ENCODE measurements at places on chromosomes 13 and 19.

DNA sequence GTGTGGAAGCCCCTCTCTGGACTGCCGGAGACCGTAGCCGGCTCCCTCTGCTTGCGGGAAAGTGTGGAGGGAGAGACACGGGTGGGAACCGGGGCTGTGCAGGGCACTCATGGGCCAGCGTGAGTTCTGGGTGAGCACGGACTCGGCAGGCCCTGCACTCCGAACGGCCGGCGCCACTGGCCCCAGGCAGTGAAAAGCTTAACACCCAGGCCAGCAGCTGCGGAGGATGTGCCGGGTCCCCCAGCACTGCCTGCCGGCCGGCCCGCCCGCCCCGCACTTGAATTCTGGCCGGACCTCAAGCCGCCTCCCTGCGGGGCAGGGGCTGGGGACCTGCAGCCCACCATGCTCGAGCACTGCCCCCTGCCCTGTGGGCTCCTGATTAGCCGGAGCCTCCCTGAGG, 147.0 kb downstream of the FGF9 start:
- peaks cover 2% of the 10 kb centered on the region for H3K4me1 ChIP-seq
- no peak overlapping the region for H3K27ac ChIP-seq
- H3K36me3 ChIP-seq = no peaks in the 10 kb centered on the region
- DNase-seq = no peak
- no peak overlapping the region for H3K4me3 ChIP-seq

GRCh38 chr13:113851480-113851803, 12.4 kb downstream of the GAS6 start:
- H3K27ac ChIP-seq = no peak overlapping the region
- no peak overlapping the region for H3K4me3 ChIP-seq
- DNase-seq = no peak
- peaks cover 19% of the 10 kb centered on the region for H3K4me1 ChIP-seq

- H3K27me3 ChIP-seq = peaks cover 65% of the 10 kb centered on the region
- DNase-seq = no peak
- H3K36me3 ChIP-seq = peaks cover 10% of the 10 kb centered on the region
- peaks cover 15% of the 10 kb centered on the region for H3K4me1 ChIP-seq
- H3K27ac ChIP-seq = no peak within 1 kb of the TSS
These were observed at the start of gene COL5A3 for GRCh38 chr19:10010247-10010691. COL5A3 (minus strand) TSS chr19:10010504; CDS start chr19:10010385, 119 bp downstream.

DNA sequence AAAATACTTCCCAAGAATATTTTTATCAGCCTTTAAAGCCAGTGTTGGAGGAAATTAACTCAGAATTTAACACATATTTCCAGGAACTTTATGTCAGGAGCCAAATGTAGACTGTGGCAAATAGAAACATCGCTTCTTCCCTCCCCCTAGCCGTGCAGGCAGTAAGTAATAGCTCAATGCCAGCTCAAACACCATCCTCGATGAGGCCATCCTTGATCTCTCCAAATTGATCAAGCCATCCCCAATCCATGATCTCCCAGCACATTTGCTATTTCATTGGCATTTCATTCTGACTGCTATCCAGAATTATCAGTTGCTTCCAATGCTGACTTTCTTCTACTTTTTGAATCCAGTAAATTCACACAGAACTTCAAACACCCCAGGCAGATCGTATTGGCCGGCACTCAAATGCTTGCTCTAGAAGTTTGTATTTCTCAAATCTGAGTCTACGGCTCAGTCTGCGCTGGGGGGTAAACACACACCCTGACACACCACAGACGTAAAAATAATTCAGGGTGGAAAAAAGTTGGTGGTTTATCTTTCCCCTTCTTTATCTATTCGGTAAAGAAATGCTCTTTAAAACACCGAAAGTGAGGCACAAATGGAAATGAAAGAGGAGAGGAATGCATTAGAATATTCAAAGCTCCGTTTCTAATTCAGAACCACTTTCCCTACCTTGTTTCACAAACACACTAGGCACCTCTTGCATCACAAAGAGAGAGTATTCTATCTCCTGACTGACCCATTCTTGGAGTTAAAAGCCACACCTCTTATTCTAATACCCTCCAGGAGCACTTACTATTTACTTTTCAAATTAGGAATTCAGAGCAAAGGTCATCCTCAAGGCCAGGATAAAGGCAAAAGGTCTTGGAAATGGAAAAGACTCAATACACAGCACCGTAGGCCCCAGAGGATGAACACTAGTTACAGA, 991 bp downstream of the OBI1 start:
- no peaks in the 10 kb centered on the region for H3K27me3 ChIP-seq
- H3K27ac ChIP-seq = peak overlapping the region; percentile 76
- no peak for DNase-seq
- peaks cover 46% of the 10 kb centered on the region for H3K4me1 ChIP-seq
- H3K36me3 ChIP-seq = peaks cover 4% of the 10 kb centered on the region

- H3K27ac ChIP-seq = no peak overlapping the region
- no peak overlapping the region for H3K4me3 ChIP-seq
- peaks cover 4% of the 10 kb centered on the region for H3K27me3 ChIP-seq
- no peaks in the 10 kb centered on the region for H3K36me3 ChIP-seq
- no peaks in the 10 kb centered on the region for H3K4me1 ChIP-seq
These were observed 182.1 kb downstream of the RFC3 start for GRCh38 chr13:33999811-34000605.

DNA sequence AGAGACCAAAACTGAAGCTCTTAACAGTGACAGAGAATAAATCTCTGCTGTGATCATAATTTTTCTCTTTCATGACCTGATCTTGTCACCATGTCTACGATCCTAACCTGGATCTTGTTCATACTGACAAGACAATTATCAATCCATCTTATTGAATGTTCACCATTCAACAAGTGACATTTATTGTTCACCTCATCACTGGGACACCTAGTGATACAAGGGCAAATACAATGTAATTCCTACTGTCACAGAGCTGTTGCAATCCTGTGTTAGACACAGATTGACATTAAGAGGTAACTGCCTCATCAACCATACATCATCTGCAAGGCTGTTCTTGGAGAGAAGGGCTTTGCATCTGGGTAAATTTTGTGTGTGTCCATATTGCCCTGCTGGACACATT, 942.4 kb upstream of the PRR20A start:
- no peaks in the 10 kb centered on the region for H3K27me3 ChIP-seq
- H3K4me1 ChIP-seq = no peaks in the 10 kb centered on the region
- no peak for DNase-seq
- H3K36me3 ChIP-seq = peaks cover 4% of the 10 kb centered on the region

GRCh38 chr19:6227936-6228325, 51.8 kb downstream of the MLLT1 start:
- peaks cover 13% of the 10 kb centered on the region for H3K4me1 ChIP-seq
- H3K27me3 ChIP-seq = no peaks in the 10 kb centered on the region
- H3K36me3 ChIP-seq = no peaks in the 10 kb centered on the region
- no peak for DNase-seq

- no peak for DNase-seq
- no peak overlapping the region for H3K27ac ChIP-seq
- H3K27me3 ChIP-seq = peaks cover 5% of the 10 kb centered on the region
- no peak overlapping the region for H3K4me3 ChIP-seq
- no peaks in the 10 kb centered on the region for H3K36me3 ChIP-seq
- H3K4me1 ChIP-seq = no peaks in the 10 kb centered on the region
These were observed 287.5 kb upstream of the HTR2A start for GRCh38 chr13:47184321-47184720.

- no peaks in the 10 kb centered on the region for H3K36me3 ChIP-seq
- peak; percentile 64 for DNase-seq
- H3K4me1 ChIP-seq = peaks cover 11% of the 10 kb centered on the region
- peak overlapping the region; percentile 47 for H3K27ac ChIP-seq
- H3K4me3 ChIP-seq = no peak overlapping the region
These were observed 14.1 kb downstream of the SHANK1 start for GRCh38 chr19:50705422-50706019.

DNA sequence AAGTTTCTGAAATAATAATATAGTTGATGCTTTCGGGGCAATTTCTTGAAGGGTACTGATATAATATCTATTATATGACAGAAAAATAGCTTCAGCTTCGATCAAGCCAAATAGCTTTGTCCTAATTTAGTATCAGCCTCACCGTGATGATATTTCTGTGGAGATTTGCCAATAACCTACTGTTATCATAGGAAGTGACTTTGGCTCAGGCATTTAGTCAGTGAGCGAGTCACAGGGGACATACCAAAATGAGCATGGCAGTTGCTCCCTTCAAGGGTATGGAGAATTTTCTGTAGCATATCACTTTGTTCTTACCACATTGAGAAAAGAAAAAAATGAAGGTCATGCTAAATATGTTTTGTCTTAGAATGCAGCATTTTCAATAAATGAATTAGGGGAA, 767.6 kb upstream of the SLITRK1 start:
- DNase-seq = no peak
- no peaks in the 10 kb centered on the region for H3K27me3 ChIP-seq
- no peaks in the 10 kb centered on the region for H3K4me1 ChIP-seq
- no peak overlapping the region for H3K27ac ChIP-seq
- H3K4me3 ChIP-seq = no peak overlapping the region
- H3K36me3 ChIP-seq = no peaks in the 10 kb centered on the region

GRCh38 chr13:24168392-24168750, 7.9 kb downstream of the SPATA13 start:
- H3K27ac ChIP-seq = no peak overlapping the region
- peaks cover 6% of the 10 kb centered on the region for H3K36me3 ChIP-seq
- H3K4me3 ChIP-seq = no peak overlapping the region
- H3K4me1 ChIP-seq = peaks cover 32% of the 10 kb centered on the region
- DNase-seq = no peak
- no peaks in the 10 kb centered on the region for H3K27me3 ChIP-seq

GRCh38 chr13:89943139-89943538, 1404.3 kb upstream of the MIR17HG start:
- no peak overlapping the region for H3K27ac ChIP-seq
- H3K4me3 ChIP-seq = no peak overlapping the region
- peaks cover 4% of the 10 kb centered on the region for H3K36me3 ChIP-seq

DNA sequence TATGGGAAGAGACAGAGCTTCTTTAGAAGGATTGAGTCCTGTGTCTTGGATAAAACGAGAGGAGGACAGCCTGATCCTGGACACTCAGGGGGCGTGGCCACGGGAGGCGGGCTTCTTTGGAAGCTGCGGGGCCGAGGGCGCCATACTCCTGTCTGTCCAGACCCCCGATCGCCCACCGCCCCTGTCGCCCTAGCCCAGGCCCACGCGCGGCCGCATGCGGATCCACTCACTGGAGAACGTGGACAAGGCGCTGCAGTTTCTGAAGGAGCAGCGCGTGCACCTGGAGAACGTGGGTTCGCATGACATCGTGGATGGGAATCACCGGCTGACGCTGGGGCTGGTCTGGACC, 23.1 kb downstream of the SPTBN4 start:
- peaks cover 6% of the 10 kb centered on the region for H3K4me1 ChIP-seq
- H3K36me3 ChIP-seq = peaks cover 2% of the 10 kb centered on the region
- peaks cover 35% of the 10 kb centered on the region for H3K27me3 ChIP-seq
- DNase-seq = no peak
- no peak overlapping the region for H3K27ac ChIP-seq

DNA sequence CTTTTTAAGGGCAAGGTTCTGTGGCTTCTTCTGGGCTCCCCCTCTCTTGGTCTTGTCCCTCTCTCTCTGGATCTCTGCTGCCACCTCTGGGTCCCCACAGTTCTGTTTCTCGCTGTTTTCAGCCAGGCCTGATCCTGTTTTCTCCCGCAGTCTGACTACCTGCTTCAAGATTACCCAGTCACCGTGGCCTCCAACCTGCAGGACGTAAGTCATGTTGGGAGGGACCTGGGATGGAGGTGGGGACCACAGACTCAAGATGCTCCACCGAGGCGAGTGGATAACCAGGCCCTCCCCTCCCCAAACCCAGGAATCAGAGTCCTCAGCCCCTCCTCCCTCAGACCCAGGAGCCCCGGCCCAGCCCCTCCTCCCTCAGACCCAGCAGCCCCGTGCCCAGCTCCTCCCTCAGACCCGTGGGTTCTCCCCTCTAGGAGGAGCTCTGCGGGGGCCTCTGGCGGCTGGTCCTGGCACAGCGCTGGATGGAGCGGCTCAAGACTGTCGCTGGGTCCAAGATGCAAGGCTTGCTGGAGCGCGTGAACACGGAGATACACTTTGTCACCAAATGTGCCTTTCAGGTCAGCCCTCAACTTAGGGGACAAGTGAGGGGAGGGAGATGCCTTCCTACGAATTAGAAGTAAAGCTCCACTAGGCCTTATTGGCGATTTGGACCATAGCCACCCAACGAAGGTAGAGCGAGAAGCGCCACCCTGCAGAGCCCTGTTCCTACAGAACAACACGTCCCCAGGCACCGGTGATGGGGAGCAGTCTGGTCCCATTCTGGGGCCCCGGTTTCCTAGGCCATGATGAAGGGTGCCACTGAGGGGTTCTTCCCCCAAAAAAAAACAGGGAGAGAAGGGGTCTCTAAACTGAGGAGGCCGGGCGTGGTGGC, 2.2 kb downstream of the FLT3LG start:
- H3K27me3 ChIP-seq = no peaks in the 10 kb centered on the region
- peak overlapping the region; percentile 96 for H3K27ac ChIP-seq
- H3K36me3 ChIP-seq = peaks cover 16% of the 10 kb centered on the region
- peaks cover 63% of the 10 kb centered on the region for H3K4me1 ChIP-seq
- peak; percentile 85 for DNase-seq

GRCh38 chr19:359653-359925, 15.0 kb upstream of the MIER2 start:
- no peak overlapping the region for H3K4me3 ChIP-seq
- peaks cover 8% of the 10 kb centered on the region for H3K27me3 ChIP-seq
- H3K27ac ChIP-seq = no peak overlapping the region
- no peak for DNase-seq

DNA sequence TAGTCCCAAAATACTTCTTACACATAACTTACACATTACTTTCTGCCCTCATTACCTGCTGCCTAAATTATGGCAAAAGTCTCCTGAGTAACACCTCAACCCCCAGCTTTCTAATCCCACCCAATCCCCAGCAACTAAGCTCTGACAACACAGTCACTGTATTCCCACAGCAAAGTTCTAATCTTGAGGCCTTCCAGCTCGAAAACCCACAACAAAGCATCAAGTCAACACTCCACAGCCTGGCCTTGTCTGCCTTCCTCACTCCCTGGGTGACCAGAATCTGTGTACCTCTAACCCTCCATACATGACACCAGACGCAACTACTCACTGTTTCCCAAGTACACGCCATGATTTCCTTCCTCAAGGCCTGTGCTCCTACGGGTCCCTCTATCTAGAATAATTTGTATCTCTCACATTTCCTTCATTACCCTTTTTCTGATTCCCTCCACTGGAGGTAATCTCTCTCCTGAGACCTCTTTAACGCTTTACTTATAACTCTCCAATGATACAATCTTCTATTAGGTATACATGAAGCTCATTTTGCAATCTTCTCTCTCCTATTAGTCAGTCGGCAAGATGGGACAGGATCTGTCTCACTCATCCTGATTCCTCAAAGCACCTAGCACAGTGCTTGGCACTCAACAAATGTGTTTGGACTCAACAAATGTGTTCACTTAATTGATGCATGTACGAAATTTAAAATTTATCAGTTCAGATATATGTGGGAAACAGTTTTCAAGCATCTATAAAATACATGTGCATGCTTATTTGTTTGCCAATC, 87.6 kb upstream of the DOCK9 start:
- peaks cover 13% of the 10 kb centered on the region for H3K36me3 ChIP-seq
- peak overlapping the region; percentile 73 for H3K4me3 ChIP-seq
- no peak for DNase-seq
- H3K27me3 ChIP-seq = no peaks in the 10 kb centered on the region

- H3K27ac ChIP-seq = peak overlapping the region; percentile 97
- no peak for DNase-seq
- H3K27me3 ChIP-seq = no peaks in the 10 kb centered on the region
- H3K4me1 ChIP-seq = peaks cover 11% of the 10 kb centered on the region
These were observed 362 bp downstream of the ZNF557 start for GRCh38 chr19:7069904-7070226.

GRCh38 chr13:20395061-20395916, 130.4 kb downstream of the CRYL1 start:
- DNase-seq = no peak
- H3K27ac ChIP-seq = no peak overlapping the region
- no peaks in the 10 kb centered on the region for H3K27me3 ChIP-seq
- H3K4me1 ChIP-seq = peaks cover 9% of the 10 kb centered on the region
- H3K4me3 ChIP-seq = no peak overlapping the region
